ENCODE measurements at places on chromosomes 6 and 20.

DNA sequence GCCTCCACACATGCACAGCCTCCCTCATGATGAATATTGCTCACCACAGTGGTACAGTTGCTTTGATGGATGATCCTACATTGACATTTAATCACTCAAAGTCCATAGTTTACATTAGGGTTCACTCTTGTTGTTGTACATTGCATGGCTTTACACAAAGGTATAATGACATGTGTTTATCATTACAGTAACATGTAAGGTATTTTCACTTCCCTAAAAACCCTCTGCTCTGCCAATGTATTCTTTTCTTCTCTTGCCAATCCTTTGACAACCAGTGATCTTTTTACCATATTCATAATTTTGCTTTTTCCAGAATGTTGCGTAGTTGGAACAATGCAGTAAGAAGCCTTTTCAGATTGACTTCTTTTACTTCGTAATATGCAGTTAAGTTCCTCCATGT, 166.6 kb upstream of the KHDRBS2 start:
- no peak for DNase-seq

DNA sequence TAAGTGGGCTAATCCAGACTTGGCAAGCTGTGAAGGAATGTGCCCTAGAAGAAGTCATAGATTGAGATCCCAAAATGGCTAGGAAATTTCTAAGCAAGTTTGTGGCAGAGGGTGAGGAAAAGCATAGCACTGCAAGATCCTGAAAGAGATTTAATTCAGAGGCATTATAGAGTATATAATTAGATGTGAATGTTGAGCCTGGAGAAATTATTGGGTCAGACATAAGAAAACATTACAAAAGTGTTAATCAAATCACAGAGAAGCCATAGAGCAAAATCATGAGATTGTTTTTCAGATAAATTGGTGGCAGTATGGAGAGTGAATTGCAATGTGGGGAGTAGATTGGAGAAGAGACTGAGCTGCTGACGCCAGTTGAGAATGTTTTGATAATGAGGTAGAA, 90.0 kb downstream of the CD2AP start:
- no peak for DNase-seq

DNA sequence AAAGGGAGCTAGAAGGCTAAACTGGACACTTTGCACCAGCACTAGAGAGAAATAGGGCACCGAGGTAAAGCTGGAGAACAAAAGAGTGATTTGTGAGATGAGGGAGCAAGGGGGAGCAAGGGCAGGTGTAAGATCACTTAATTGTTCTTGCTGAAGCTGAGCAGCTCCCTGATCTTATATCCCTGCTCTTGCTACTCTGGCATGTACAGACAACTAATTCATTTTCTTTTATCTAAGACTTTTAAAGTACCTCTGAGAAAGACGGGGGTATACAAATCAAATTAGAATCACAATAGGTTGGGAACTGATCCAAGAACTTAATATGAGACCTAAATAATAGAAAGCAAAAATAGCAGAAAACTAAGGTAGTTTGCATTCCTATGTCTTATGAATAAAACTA, 381.7 kb upstream of the POU3F2 start:
- no peak for DNase-seq

DNA sequence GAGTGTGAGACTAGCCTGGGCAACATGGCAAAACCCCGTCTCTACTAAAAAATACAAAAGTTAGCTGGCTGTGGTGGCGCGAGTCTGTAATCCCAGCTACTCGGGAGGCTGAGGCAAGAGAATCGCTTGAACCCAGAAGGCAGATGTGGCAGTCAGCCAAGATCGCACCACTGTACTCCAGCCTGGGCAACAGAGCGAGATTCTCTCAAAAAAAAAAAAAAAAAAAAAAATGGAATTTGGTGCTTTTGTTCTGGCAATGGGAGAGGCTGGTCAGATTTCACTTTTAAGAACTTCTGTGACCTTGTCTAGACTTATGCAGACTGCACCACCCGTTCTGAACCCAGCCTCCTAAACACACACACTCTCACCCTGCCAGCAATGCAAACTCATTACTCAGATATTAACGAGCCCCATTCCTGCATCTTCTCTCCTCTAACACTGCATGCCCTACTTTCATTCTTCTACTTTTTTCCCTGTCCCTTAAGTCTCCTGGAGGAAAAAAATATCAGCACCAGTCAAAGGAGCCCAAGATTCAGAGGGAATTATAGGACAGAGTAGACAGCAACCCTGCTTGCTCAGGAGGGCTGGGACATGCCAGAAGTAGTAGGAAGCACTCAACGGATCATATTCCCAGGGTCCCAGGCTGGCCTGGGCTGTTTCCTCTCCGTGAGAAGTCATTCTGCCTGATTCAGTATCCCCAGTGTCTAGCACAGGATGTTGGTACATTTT, 4.4 kb downstream of the MOCS1 start:
- no peak for DNase-seq

GRCh38 chr6:168240160-168240559, 79.4 kb downstream of the DACT2 start:
- DNase-seq, result no peak

DNA sequence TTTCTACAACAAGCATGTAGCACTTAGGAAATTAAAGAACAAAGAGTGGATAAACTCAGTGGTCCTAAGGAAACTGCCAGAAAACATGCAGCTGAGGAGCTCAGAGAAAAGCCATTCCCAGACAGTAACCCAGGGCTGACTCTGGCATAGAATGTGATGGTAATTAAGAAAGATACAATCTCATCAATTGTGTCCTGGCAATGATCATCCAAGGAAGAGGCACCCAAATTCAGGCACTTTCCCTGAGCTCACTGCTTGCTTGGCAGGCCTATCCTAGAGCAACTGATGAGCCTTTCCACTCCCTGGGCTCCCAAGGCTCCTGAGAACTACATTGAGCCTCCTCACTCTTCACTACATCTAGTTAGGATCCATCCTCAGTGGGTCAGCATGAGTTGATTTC, 16.2 kb downstream of the EIF2S2 start:
- no peak for DNase-seq

DNA sequence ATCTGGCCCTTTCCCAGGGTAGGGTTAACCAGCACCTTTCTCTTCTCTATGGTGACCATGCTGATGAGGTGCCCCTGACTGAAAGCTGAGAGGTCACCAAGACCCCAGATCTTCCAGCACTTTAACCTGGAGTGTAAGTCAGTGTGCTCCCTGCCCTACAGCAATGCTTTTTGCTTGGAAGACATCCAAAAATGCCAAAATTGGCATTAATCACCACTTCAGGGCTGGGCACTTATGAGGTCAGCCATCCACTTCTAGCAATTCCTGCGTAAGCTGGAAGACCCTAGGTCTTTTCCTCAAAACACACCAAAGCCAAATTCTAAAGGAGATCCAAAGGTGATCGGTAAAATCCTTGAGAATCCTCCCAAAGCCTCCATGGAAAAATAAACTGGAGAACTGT, 81.2 kb upstream of the LOC128125822 start:
- no peak for DNase-seq

- peak; percentile 47 for DNase-seq
These were observed 69.4 kb upstream of the NAA20 start for GRCh38 chr20:19947611-19948264.

Data from WTC11 (cell line).